ENCODE measurements at places on chromosomes 3 and 15.
A peak's percentile ranks its signal among the peaks of the same experiment; 100 is the strongest.

- no peak for DNase-seq
Measured at GRCh38 chr15:90594301-90594738, 64.6 kb downstream of the CRTC3 start.

DNA sequence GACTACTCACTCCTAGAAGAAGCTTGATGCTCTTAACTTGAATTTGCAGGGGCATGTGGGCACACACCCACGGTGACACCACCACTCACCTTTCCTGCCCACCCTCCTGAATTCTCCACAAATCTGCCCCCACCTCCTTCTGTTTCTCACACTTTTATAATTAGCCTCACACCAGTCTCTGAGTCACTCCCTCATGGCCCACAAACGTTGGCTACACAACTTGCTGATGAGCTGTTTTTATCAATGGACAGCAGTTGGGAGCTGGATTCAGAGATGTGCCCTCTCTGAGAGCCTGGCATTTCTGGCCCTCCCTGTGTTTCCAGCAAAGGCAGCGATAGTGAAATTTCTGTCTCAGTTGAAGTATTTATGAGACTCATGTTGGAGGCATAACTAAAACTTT, 1.3 kb downstream of the COLQ start:
- DNase-seq: no peak

DNA sequence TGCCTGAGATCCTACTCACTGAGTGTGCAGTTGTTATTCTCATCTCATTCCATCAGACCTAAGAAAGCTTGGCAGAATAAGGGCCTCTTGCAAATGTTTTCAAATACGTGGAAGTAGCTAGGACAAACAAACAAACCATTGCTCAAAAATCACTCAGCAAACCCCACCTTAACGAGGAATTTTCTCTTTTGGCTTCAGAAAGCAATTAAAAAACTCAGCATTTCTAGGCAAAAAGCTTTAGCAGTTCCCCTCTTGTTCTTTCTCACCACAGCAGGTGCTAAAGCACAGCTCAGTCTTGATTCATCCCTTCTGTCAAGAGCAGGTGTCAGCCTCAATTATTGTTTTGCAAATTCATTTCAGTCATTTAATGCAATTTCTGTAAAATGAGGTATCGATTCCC, 58.6 kb upstream of the NUDT16 start:
- DNase-seq: no peak

- DNase-seq: no peak
Measured at GRCh38 chr3:117450026-117450425, 740.4 kb downstream of the TUSC7 start.

DNA sequence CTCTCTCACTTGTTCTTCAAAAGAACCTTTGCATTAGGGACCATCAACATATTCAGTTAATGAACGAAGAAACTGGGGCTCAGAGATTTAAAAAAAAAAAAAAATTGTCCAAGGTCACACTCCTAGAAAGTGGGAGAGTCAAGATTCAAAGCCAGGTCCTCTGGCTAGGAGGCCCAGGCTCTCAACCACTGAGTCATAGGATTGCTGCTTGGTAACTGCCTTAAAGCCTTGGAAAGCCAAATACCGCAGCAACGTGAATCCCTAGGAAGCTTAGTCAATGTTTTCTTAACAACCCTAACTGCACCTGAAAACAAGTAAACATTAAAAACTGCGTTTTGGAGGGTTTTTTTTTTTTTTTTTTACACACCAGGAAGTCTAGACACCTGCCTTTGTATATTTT, 156.8 kb downstream of the WNT5A start:
- no peak for DNase-seq

DNA sequence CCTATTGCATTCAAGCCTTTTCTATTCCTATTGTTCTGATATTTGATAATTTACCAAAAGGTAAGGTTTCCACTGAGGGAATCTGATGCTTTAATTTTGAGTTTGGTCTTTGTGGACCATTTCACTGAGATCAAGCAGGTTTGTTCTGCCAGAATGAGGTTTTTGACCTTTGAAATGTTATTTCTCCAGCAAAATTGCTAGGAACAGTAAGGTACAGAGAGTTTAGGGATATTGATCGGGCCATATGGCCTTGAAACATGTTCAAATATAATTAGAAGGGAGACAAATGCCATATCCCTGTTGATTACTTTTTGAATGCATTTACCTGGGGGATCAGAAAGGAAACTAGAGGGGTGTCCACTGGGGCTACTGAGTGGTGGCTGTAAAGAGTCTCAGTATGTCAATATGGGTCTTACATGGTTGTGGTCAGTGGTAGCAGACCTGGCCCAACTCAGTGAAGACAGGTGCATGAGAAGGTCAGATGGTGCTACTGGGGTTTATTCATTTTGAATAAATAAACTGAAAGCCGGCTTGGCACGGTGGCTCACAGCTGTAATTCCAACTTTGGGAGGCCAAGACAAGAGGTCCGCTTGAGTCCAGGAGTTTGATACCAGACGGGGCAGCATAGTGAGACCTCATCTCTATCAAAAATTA, 100.2 kb downstream of the SV2B start:
- no peak for DNase-seq

DNA sequence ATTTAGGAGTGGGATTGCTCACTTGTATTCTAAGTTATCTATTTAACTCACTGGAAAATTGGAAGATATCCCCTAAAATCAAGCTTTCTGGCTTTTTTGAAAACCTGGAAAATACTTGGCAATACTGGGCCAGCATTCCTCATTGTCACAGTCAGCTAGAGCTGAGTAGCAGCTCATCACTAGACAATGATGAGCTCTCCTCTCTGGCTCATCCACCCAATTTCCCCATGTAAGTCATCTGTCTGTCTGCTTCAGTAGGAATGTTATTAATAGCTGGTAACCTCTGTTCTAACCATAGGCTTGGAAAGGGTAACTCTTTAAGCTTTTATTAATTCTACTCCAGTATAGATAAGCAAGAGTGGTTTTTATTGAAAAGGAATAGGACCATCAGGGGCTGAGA, 39.7 kb upstream of the PIK3R4 start:
- no peak for DNase-seq

- peak; percentile 63 for DNase-seq
Measured at GRCh38 chr3:194069421-194070219, 66.3 kb upstream of the HES1 start.

DNA sequence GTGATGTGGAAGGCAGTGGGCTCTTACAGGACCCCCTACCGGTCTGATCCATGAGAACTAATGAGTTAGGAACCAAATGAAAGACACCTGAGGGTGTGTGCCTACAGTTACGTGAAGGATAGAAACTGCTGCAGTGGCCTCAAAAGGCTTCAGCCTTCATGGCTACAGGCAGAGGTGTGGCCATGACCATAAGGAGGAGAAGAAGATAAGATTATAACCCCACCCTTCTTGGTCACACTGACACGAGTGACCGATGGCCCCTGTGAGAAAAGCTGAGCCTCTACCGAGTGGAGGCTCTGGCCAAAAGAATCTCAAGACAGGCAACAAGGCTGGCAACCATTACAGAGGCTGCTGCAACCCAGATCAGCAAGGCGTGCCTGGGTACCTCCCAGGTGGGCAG, 6.3 kb downstream of the RFT1 start:
- DNase-seq: no peak

DNA sequence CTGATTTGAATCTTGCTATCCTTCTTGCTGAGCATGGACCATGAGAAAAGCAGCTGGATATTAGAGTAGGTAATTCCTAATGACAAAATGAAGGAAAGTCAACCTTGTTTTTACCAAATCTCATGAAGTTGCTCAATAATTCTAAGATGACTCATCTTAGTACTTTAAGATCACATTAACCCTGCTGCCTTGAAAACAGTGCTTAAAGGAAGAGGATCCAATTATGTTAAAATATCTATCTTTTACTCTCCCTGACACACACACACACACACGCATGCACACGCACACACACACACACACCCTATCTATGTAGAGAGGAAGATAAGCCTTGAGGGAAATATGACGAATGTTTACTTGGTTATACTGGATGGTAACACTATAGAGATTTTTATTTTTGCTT, 16.0 kb upstream of the MYO1E start:
- DNase-seq: no peak

- DNase-seq: no peak
Measured at GRCh38 chr3:120854908-120855526, 53.0 kb upstream of the STXBP5L start.
